ENCODE measurements at places on chromosomes 16 and 17.

DNA sequence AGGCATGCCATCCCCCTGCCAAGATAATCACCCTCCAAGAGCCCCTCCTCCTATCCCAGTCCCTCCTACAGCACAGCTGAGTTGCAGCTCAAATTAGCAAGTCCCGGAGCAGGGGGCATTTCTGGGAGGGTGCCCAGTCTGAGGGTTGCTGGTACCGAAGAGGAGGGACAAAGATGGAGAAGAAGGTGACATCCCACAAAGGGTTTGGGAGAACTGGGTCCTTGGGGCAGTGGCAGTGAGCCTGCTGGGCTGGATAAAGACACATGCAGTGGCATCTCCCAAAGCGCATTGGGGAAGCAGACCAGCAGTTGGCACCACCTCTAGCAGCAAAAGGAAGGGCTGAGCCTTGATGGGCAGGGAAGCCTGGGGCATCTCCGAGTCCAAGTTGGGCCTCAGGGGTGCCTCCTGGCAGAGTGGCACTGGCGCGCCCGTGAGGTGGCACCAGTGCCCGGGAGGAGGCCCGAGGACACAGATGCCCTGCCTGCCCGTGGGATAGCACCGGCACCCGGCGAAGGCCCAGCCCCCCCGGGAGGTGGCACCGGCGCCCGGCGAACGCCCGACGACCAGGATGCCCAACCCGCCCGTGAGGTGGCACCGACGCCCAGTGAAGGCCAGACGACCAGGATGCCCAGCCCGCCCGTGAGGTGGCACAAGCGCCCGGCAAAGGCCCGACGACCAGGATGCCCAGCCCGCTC lies 622 bp downstream of the TOM1L2 start:
- no peak for DNase-seq

DNA sequence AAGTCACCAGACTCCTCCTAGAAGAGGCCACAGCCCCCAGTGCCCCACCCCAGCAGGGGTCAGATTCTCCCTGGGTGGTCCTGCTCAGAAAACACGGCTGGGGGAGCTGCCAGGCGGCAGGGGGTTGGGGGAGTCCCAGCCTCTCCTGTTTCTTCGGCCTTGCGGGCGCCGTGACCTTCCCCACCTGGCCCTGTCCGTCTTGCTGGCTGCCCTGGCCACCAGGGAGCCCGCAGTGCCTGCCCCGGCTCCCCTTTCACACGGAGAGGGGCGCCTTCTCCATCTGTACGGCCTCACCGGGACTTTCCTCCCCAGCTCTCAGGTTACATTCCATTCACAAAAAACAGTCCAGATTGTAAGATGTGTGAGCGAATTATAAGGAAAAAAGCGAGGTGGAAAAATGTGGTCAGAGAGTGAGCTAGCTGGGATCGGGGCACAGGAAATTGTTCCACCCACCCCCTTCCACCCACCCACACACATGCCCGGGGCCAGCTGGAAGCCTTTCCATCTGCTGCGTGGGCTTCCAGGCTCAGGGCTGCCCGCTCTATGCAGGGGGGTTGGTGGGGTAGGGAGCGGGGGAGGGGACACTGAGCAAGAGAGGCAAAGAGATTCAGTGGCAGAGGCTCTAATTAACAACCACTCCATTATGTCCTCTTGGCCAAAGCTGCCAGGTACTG lies 14.6 kb upstream of the CIBAR2 start:
- DNase-seq, result no peak

GRCh38 chr16:72783716-72784318 lies 264.1 kb downstream of the ZFHX3 start:
- no peak for DNase-seq

- DNase-seq, result no peak
These were observed 12.4 kb upstream of the SRCIN1 start for GRCh38 chr17:38617967-38618760.

- DNase-seq, result no peak
These were observed 50.5 kb downstream of the YPEL2 start for GRCh38 chr17:59381716-59382570.

- no peak for DNase-seq
These were observed 32.2 kb upstream of the HAS3 start for GRCh38 chr16:69073181-69073702.

DNA sequence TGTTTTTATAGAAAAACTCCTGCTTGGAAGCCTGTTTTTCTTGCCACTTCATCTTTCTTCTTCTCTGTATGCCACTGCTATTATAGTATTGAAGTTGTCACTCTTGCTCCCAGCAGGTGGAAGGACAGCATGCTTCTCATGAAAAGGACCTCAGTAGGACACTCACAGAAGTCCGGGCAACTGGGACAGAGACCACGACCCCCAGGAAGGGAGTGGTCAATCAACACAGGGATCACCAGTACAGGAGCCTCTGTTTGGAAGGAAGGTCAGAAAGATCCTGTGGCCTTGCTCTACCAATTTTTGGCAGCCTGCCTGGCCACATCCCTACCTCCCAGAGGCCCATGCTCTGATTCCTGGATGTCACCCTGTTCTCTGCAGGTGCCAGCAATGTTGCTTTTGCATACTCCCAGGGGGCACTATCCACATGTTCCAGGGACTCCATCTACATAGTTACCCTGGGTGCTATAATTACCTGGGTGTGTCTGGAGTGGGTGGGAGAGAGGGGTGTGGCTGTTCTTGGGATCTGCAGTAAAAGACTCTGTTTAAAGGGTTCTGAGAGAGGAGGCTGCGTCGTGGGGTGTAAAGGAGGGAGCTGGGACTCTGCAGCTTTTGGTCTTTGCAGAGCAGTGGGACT lies 13.7 kb upstream of the AKAP10 start:
- no peak for DNase-seq
